PC-3 (cell line): ENCODE measurements at places on chromosomes 7 and 10.

GRCh38 chr7:100434297-100435144 is 1.8 kb downstream of the PPP1R35 start:
- DNase-seq, result no peak
- peak overlapping the region; percentile 97 for H3K4me3 ChIP-seq
- peaks cover 34% of the 10 kb centered on the region for H3K4me1 ChIP-seq
- H3K36me3 ChIP-seq, result peaks cover 22% of the 10 kb centered on the region

GRCh38 chr7:151095828-151096475 is 9.7 kb downstream of the AGAP3 start:
- H3K27me3 ChIP-seq, result no peaks in the 10 kb centered on the region
- no peak for DNase-seq
- no peaks in the 10 kb centered on the region for H3K4me1 ChIP-seq
- H3K4me3 ChIP-seq, result no peak overlapping the region

- H3K4me3 ChIP-seq, result no peak overlapping the region
- H3K36me3 ChIP-seq, result no peaks in the 10 kb centered on the region
- DNase-seq, result no peak
- peaks cover 10% of the 10 kb centered on the region; the same call in 1 of the 2 replicates for H3K4me1 ChIP-seq
- no peaks in the 10 kb centered on the region for H3K27me3 ChIP-seq
Measured at GRCh38 chr10:75550191-75550590, 118.8 kb downstream of the LRMDA start.

DNA sequence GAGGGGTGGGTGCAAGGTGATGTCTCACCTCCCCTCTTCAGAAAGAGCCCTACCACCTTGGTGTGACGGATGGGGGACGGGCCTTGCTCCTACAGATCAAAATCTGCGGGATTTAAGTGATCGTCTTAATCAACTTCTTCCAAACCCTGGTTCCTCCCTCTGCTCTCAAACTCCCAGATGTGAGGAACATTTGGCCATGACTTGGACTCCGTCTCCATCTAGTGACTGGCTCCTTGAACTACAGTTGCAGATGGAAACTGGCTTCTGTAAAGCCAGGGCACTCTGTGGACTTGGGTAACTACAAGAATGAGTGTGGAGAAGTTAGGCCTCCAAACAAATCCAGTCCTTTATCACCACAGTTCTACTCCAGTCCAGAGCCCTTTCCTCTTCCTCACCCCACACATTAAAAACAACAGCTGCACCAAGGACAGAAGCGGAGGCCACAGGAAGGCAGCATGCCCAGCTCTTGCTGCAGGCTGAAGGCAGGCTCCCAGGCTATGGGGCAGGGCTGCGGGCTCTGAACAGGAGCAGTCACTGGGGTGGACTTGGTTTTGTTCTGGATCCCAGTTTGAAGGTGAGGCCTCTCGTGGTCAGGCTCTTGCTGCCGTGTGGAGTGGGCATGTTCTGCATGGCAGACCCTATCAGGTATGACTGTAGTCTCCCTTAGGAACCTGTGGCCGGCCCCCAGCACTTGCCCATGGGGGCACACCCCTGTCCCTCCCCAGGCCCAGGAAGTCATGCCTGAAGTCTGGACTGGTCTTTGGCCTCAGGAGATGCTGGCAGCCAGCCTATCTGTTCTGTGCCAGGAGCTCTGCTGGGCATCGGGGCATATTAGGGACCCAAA is 79.4 kb downstream of the VWC2 start:
- no peaks in the 10 kb centered on the region for H3K36me3 ChIP-seq
- peak; percentile 74 for DNase-seq
- H3K4me1 ChIP-seq, result no peaks in the 10 kb centered on the region
- H3K27ac ChIP-seq, result no peak overlapping the region

- H3K27me3 ChIP-seq, result no peaks in the 10 kb centered on the region
- no peak overlapping the region for H3K27ac ChIP-seq
- peaks cover 6% of the 10 kb centered on the region for H3K4me1 ChIP-seq
- no peak for DNase-seq
Measured at GRCh38 chr7:27966219-27966780, 214.3 kb downstream of the JAZF1 start.

DNA sequence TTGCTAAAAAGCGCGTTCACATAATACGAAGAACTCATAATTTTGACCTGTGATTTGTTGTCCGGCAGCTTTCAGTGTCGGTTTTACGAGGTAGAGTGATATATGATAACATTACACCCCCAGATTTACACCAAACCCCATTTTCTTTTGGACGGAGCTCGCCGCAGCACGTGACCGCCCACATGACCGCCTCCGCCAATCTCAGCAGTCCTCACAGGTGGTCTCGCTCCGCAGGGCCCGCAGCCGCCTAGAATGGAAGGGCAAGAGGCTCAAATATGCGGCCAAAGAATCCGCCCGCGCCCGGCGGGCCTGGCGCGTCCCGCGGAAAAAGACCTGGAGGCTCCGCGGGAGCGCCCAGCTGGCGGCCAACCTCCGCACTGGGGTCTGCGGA is at the start of gene HOXA7:
Gene HOXA7, minus strand, starts transcription at position 168 of the 391 bp plus-strand sequence. Its CDS starts 130 bp downstream, at position 38.
- peak within 1 kb of the TSS; percentile 79 for H3K4me3 ChIP-seq
- no peak within 1 kb of the TSS for H3K27ac ChIP-seq
- no peaks in the 10 kb centered on the region for H3K36me3 ChIP-seq
- peaks cover 28% of the 10 kb centered on the region for H3K4me1 ChIP-seq
- H3K27me3 ChIP-seq, result no peaks in the 10 kb centered on the region
- no peak for DNase-seq

GRCh38 chr7:154837622-154838021 is 165.3 kb downstream of the PAXIP1 start:
- H3K4me1 ChIP-seq, result no peaks in the 10 kb centered on the region
- H3K4me3 ChIP-seq, result no peak overlapping the region
- H3K36me3 ChIP-seq, result no peaks in the 10 kb centered on the region

GRCh38 chr10:6228010-6228511 is 25.3 kb downstream of the PFKFB3 start:
- no peaks in the 10 kb centered on the region for H3K27me3 ChIP-seq
- no peak overlapping the region for H3K4me3 ChIP-seq
- H3K27ac ChIP-seq, result no peak overlapping the region

DNA sequence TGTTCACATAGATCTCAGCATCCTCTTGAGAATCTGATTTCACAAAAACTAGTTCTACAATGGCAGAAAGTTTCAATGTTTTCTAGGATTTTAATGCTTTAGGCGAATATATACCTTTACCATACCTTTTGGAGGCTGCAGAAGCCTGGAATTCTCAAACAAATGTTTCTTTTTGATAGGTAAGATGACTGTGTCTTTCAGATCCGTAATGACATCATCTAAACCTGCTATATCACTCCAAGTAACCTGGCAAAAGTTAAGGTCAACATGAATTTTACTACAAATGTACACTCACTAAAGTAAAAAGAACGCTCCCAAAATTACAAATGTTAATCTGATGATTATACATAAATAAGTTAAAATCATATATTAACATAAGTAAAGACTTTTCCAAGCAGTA is 27.8 kb downstream of the ATAD1 start:
- no peaks in the 10 kb centered on the region for H3K27me3 ChIP-seq
- no peak overlapping the region for H3K27ac ChIP-seq
- DNase-seq, result no peak
- H3K4me1 ChIP-seq, result no peaks in the 10 kb centered on the region
- no peak overlapping the region for H3K4me3 ChIP-seq

- no peak overlapping the region for H3K27ac ChIP-seq
- no peak overlapping the region for H3K4me3 ChIP-seq
- no peaks in the 10 kb centered on the region for H3K4me1 ChIP-seq
- no peaks in the 10 kb centered on the region for H3K27me3 ChIP-seq
- no peak for DNase-seq
Measured at GRCh38 chr10:118333871-118334270, 8.3 kb downstream of the FAM204A start.

DNA sequence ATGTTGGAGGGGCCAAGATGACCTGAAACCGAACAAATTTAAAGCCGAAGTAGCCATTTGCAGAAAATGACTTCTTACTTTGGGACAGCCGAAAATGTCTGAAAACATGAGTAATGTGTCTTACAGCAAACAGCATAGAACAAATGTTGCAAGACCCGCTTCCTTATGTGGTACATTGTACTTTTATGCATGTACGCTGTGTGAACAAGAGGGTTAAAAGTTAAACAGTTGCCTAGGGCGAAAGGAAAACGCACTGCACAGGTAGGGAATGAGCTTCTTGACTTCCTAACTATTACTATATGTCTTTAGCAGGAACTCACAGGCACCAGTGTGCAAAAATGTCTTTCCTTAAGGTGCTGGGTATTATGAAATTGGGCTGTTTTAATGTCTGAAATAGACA is 303.5 kb upstream of the MGMT start:
- no peak for DNase-seq
- no peaks in the 10 kb centered on the region; the same call in 1 of the 2 replicates for H3K27me3 ChIP-seq
- H3K27ac ChIP-seq, result no peak overlapping the region
- H3K4me3 ChIP-seq, result no peak overlapping the region
- no peaks in the 10 kb centered on the region for H3K36me3 ChIP-seq
- H3K4me1 ChIP-seq, result no peaks in the 10 kb centered on the region

GRCh38 chr10:71631007-71631861 is 88.3 kb downstream of the C10orf105 start:
- no peak for DNase-seq
- H3K4me1 ChIP-seq, result no peaks in the 10 kb centered on the region
- H3K36me3 ChIP-seq, result no peaks in the 10 kb centered on the region
- H3K27ac ChIP-seq, result no peak overlapping the region
- H3K27me3 ChIP-seq, result no peaks in the 10 kb centered on the region

GRCh38 chr7:116806046-116806944 is 56.1 kb upstream of the CAPZA2 start:
- peaks cover 63% of the 10 kb centered on the region for H3K4me1 ChIP-seq
- DNase-seq, result no peak
- no peak overlapping the region for H3K27ac ChIP-seq
- no peak overlapping the region for H3K4me3 ChIP-seq
- no peaks in the 10 kb centered on the region for H3K27me3 ChIP-seq

DNA sequence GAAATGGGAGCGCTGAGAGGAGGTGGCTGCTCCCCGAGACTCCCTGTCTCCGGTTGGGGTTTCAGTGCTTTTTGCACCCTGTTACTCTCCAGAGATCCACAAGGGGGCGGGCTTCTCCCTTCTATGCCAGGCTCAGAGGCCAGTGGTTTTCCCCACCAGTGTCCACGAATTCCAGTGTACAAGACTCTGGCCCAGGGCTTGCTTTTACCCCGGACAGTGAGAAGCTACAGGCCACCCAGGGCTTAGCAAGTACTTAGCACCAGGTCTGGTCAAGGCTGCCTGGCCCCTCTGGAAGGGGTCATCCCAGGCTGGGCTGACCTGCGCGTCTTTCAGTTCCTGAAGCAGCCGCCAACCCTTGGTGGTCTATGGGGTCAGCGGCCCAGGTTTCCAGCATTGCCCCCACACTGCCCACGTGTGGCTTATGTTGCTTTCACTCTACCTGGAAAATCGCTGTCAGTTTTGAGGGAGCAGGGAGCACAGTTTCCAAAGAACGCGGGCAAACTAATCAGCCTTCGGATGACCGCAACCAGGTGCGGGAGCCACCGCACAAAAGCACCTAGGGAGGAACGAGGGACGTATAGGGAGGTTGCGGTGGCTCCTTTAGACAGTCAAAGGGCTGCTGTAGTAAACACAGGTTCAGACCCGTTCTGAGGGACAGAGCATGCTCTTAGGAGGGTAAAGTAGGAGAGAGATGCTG is 6.8 kb downstream of the CYP26A1 start:
- peak overlapping the region; percentile 37; the same call in 1 of the 2 replicates for H3K4me3 ChIP-seq
- no peaks in the 10 kb centered on the region for H3K4me1 ChIP-seq
- DNase-seq, result peak; percentile 48
- no peak overlapping the region for H3K27ac ChIP-seq

GRCh38 chr7:22885797-22886261 is 63.2 kb upstream of the TOMM7 start:
- no peaks in the 10 kb centered on the region for H3K27me3 ChIP-seq
- no peaks in the 10 kb centered on the region for H3K4me1 ChIP-seq
- H3K36me3 ChIP-seq, result no peaks in the 10 kb centered on the region
- DNase-seq, result no peak
- H3K27ac ChIP-seq, result no peak overlapping the region
- H3K4me3 ChIP-seq, result no peak overlapping the region

DNA sequence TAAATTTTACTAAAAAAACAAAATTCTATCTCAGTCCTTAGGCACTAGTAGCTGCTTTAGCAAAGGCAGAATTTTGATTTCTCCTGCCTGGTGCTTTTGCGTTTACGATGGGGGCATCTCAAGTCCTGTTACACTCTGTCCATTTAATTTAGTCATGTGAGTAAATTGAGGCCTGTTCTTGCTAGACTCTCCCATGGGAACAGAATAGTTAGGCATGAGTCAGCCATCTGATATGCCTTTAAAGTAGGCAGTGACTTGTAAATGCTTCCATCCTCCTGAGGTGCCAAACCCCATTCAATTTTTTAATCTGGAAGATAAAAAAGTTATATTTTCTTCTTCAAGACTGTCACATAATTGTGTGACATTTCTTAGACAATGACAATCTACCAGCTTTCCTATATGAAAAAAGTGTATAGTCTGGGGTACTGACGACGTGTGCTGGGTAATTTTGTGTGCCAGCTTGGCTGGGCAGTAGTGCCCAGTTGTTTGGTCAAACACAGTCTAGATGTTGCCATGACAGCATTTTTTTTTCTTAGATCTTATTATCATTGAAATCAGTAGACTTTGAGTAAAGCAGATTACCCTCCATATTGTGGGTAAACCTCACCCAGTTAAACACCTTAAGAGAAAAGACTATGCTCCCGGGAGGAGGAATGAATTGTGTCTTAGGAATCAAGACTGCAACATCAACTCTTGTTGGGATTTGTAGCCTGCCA is 603.4 kb downstream of the SORCS1 start:
- peak; percentile 64 for DNase-seq
- peak overlapping the region; percentile 99 for H3K27ac ChIP-seq
- no peaks in the 10 kb centered on the region for H3K27me3 ChIP-seq
- peaks cover 82% of the 10 kb centered on the region for H3K4me1 ChIP-seq
- no peaks in the 10 kb centered on the region for H3K36me3 ChIP-seq

DNA sequence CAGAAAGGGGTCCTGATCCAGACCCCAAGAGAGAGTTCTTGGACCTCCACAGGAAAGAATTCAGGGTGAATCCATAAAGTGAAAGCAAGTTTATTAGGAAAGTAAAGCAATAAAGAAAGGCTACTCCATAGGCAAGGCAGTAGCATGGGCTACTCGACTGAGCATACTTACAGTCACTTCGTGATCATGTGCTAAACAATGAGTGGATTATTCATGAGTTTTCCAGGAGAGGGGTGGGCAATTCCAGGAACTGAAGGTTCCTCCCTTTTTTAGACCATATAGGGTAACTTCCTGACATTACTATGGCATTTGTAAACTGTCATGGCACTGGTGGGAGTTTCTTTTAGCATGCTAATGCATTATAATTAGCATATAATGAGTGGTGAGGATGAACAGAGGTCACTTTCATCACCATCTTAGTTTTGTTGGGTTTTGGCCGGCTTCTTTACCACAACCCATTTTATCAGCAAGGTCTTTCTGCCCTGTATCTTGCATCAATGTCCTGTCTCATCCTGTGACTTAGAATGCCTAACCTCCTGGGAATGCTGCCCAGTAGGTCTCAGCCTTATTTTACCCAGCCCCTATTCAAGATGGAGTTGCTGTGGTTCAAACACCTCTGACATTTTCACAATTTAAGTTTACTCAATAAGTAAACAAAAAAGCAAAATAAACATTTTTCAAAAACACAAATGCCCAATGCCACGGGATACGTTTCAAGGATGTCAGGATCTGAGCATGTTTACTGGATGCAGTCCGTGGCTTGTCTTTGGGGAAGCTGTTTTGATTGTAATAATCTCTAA is 37.0 kb downstream of the ALOX5 start:
- H3K4me3 ChIP-seq, result no peak overlapping the region
- peaks cover 23% of the 10 kb centered on the region for H3K27me3 ChIP-seq
- H3K4me1 ChIP-seq, result no peaks in the 10 kb centered on the region
- no peak for DNase-seq
- no peaks in the 10 kb centered on the region for H3K36me3 ChIP-seq
- no peak overlapping the region for H3K27ac ChIP-seq
